Activated T-helper 2 cell treated with anti-CD3 and anti-CD28 coated beads, Interferon-gamma antibody, Interleukin-2, Interleukin-4, amounts not matched to agents 10 μg/mL and 5 μg/mL and 100 μg/mL, durations not matched to agents 14 hours and 24 hours and 36 hours (primary cell): ENCODE measurements at places on chromosomes 12 and 14. TPM values are rescaled to one million over a fixed set of nuclear protein-coding genes. Genes with fewer than 3 reads are reported as not detected.

RNASE11 gene
- not detected in 2 replicates for total RNA-seq

GALNT9 gene
- not detected in 2 replicates for total RNA-seq

DERA gene
- total RNA-seq = 21.4 and 21.9 TPM in 2 replicates

GPR137C gene
- 0.07 and 0.27 TPM in 2 replicates for total RNA-seq

TRIAP1 gene
- total RNA-seq = 36.8 TPM in 2 replicates

LIN7A gene
- total RNA-seq = 0.48 and 0.68 TPM in 2 replicates

DNA sequence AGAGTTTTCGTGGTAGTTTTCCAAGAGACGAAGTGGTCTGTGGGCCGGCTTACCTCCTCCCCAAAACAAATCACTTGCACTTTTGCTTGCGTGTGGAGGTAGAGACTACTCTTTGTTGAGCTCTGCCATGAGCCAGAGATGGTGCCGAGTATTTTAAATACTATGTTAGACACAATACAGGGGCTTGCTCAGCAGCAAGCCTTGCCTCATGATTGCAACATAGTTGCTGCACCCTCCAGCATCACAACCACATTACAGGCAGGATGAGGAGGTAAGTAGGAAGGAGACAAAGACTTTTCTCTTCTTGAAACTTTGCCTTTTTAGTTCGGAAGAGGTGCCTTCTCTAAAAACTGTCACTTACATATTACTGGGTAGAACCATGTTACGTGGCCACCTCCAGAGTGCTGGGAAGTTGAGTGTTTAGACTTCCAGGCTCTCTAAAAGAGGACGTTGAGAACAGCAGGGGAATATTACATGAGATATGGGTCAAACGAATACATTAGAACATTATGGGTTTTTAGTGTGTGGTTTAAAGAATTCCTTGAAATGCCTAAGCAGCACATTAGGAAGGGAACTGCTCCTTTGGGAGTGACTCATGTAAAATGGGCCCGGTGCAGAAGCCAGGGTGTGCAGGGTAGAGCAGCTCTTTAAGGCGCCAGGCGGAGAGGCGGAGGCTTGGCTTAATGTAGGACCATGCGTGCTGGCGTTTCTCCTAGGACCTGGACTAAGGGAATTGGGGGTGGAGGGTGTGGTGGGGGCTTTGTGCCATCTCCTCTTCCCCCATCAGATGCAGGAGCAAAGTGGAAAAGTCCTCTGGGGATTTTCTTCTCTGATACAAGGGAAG lies 110.6 kb upstream of the PRMT8 start:
- peaks cover 20% of the 10 kb centered on the region for H3K27me3 ChIP-seq
- H3K27ac ChIP-seq = no peak overlapping the region
- DNase-seq = no peak
- H3K36me3 ChIP-seq = no peaks in the 10 kb centered on the region

- no peak overlapping the region for H3K27ac ChIP-seq
- no peak overlapping the region for H3K4me3 ChIP-seq
- H3K4me1 ChIP-seq = peaks cover 3% of the 10 kb centered on the region
These were observed 263.0 kb upstream of the G2E3 start for GRCh38 chr14:30295980-30296379.

DNA sequence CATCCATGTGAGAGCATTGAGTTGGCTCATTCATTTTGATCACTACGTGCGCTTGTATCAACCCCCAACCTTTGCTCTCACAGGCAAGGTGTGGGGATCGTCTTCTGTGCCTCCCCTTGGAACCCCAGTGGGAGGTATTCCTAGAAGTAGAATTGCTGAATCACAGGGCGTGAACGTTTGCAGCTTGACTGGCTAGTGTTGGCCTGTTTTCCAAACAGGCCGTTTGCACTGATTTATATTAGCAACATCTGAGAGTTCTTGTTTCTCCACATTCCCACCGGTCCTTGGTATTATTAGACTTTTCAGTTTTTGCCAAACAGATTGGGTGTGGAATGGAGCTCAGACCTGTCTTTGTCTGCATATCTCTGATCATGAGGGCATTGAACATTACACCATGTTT lies 288.6 kb upstream of the PWP1 start:
- H3K36me3 ChIP-seq = no peaks in the 10 kb centered on the region
- no peaks in the 10 kb centered on the region for H3K27me3 ChIP-seq
- H3K4me1 ChIP-seq = peaks cover 32% of the 10 kb centered on the region
- H3K27ac ChIP-seq = no peak overlapping the region
- H3K4me3 ChIP-seq = no peak overlapping the region
- no peak for DNase-seq

GRCh38 chr12:69719336-69720316 lies 19.0 kb upstream of the RAB3IP start:
- H3K27me3 ChIP-seq = peaks cover 26% of the 10 kb centered on the region
- no peak for DNase-seq
- no peaks in the 10 kb centered on the region for H3K36me3 ChIP-seq
- H3K27ac ChIP-seq = no peak overlapping the region
- no peaks in the 10 kb centered on the region for H3K4me1 ChIP-seq
- H3K4me3 ChIP-seq = no peak overlapping the region

- peaks cover 71% of the 10 kb centered on the region for H3K4me1 ChIP-seq
- no peak for DNase-seq
- no peak overlapping the region for H3K4me3 ChIP-seq
- H3K27me3 ChIP-seq = no peaks in the 10 kb centered on the region
- no peak overlapping the region for H3K27ac ChIP-seq
These were observed 9.3 kb downstream of the ETV6 start for GRCh38 chr12:11658791-11659190.

- DNase-seq = no peak
- no peaks in the 10 kb centered on the region for H3K36me3 ChIP-seq
- H3K27me3 ChIP-seq = peaks cover 41% of the 10 kb centered on the region
- H3K4me1 ChIP-seq = peaks cover 28% of the 10 kb centered on the region
- no peak overlapping the region for H3K27ac ChIP-seq
These were observed 141.4 kb upstream of the TMPO start for GRCh38 chr12:98374007-98374406.

GRCh38 chr12:109743076-109743910 lies 29.7 kb downstream of the FAM222A start:
- H3K27ac ChIP-seq = no peak overlapping the region
- no peaks in the 10 kb centered on the region for H3K4me1 ChIP-seq
- peaks cover 7% of the 10 kb centered on the region for H3K27me3 ChIP-seq
- DNase-seq = no peak
- no peaks in the 10 kb centered on the region for H3K36me3 ChIP-seq

- DNase-seq = no peak
- peaks cover 3% of the 10 kb centered on the region for H3K27me3 ChIP-seq
- H3K4me3 ChIP-seq = no peak overlapping the region
- H3K4me1 ChIP-seq = no peaks in the 10 kb centered on the region
These were observed 64.8 kb upstream of the PSMC1 start for GRCh38 chr14:90191585-90191984.

- H3K36me3 ChIP-seq = peaks cover 29% of the 10 kb centered on the region
- peak overlapping the region; percentile 83 for H3K27ac ChIP-seq
- peak overlapping the region; percentile 92 for H3K4me3 ChIP-seq
- no peak for DNase-seq
- H3K4me1 ChIP-seq = peaks cover 22% of the 10 kb centered on the region
These were observed 629 bp downstream of the LETMD1 start for GRCh38 chr12:51048661-51049251.

- no peak overlapping the region for H3K4me3 ChIP-seq
- H3K4me1 ChIP-seq = peaks cover 2% of the 10 kb centered on the region
- no peaks in the 10 kb centered on the region for H3K36me3 ChIP-seq
These were observed 28.0 kb downstream of the ITGA7 start for GRCh38 chr12:55679691-55680090.

DNA sequence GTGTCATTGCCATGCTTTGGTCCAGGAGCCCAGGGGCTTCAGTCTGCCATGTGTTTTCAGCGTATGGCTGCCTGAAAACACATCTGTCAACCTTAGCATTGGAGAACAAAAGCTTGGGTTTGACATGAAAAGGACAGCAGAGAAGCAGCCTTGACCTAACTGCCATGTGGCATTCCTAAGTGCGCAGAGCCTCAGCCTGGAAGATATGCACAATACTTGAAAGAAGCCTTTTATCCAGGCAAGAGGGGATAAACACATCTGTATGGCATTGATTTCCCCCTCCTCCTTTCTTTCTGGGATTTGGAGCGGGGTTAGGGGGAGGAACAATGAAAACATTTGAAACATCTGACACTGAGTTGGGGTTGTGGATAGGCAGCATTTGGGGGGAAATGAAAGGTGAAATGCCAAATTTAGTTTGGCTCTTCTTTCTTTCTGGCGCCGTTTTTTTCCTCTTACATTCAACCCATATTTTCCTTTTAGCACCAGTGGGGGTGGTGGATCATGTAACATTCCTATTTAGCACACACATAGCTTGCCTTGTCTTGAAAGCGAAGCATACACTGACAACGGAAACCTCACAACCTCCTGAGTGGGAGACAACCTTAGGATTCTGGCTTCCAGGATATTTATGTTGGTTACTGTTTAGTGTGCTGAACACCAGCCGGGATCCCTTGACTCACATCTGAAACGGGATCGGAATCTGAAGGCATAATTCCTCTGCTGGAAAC lies 177.0 kb downstream of the C12orf75 start:
- H3K36me3 ChIP-seq = no peaks in the 10 kb centered on the region
- no peak for DNase-seq
- H3K4me1 ChIP-seq = no peaks in the 10 kb centered on the region
- no peak overlapping the region for H3K27ac ChIP-seq

DNA sequence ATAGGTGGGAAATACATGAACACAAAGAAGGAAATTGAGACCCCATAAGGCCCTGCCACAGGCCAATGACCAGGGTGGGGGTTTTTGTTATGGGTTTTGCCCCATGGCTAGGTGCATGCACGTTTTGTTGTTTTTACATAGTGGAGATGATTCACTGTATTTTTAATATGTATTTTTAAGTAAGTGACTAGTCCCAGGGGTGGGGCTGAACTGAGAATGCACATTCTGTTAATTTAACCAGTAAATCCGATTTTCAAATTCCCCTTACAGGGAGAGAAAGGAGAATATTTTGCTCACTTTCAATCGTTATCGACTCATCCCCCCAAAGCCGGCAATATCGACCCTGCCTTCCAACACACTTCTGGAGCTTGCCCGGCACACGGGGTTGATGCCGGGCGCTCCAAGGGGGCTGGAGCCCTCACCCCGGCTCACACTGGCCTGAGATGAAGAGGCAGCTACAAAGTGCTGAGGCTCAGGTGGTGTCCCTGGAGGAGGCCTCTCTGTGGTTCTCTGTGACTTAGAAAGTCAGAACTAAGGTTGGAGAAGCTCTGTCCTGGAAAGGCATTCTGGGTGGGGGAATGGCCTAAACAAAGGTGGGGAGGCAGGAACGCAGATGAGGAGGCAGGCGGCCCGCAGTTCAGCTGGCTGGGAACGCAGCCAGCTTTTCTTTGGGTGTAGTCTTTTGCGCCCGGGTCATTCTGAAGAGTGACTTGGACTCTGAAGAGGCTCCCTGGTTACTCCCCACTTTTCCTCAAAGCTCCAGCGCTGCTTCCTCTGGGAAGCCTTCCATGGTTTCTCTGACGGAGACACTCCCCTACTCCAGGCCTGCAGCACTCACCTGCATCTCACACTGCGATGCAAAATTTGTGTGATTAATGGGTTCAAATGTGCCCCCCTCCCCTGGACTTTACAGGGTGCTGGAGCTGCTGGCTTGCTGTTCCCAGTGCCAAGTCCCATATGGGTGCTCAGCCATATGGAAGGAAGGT lies 50.7 kb upstream of the DLK1 start:
- no peaks in the 10 kb centered on the region for H3K36me3 ChIP-seq
- H3K4me3 ChIP-seq = no peak overlapping the region
- no peaks in the 10 kb centered on the region for H3K4me1 ChIP-seq

- H3K27me3 ChIP-seq = no peaks in the 10 kb centered on the region
- peaks cover 64% of the 10 kb centered on the region for H3K36me3 ChIP-seq
- peaks cover 3% of the 10 kb centered on the region for H3K4me1 ChIP-seq
- H3K27ac ChIP-seq = peak overlapping the region; percentile 19
- DNase-seq = peak; percentile 57
These were observed 73.8 kb downstream of the SYNE3 start for GRCh38 chr14:95442633-95443021.

- H3K4me1 ChIP-seq = no peaks in the 10 kb centered on the region
- no peaks in the 10 kb centered on the region for H3K36me3 ChIP-seq
- no peak for DNase-seq
- H3K27me3 ChIP-seq = no peaks in the 10 kb centered on the region
These were observed 13.0 kb downstream of the PLEKHA5 start for GRCh38 chr12:19142499-19142898.

GRCh38 chr14:89348722-89349121 lies 68.3 kb downstream of the FOXN3 start:
- peaks cover 80% of the 10 kb centered on the region for H3K36me3 ChIP-seq
- no peak for DNase-seq
- H3K27me3 ChIP-seq = no peaks in the 10 kb centered on the region
- peaks cover 37% of the 10 kb centered on the region for H3K4me1 ChIP-seq

- no peak overlapping the region for H3K4me3 ChIP-seq
- no peak for DNase-seq
- H3K36me3 ChIP-seq = no peaks in the 10 kb centered on the region
- peaks cover 38% of the 10 kb centered on the region for H3K27me3 ChIP-seq
These were observed 28.5 kb downstream of the LGMN start for GRCh38 chr14:92719890-92720323.

DNA sequence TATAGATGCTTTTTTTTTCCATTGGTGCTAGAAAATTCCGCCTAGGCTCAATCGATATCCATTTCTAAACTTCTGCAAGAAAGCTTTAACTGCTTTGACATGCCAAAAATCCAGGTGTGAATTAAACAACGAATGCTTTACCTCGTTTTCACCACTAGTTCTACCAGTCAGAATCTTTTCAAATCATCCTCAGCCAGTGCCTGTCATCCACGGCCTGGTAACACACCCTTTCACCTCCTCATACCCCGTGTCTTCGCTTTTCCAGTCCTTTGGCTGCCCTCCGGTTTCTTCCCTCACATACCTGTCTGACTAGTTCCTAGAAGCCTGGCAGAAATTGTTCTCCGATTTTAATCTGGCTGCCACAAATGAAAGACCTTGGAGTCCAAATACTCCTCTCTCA lies 1.4 kb upstream of the PHC1 start:
- no peak for DNase-seq
- no peak overlapping the region for H3K27ac ChIP-seq
- no peaks in the 10 kb centered on the region for H3K36me3 ChIP-seq

- H3K27ac ChIP-seq = no peak overlapping the region
- H3K36me3 ChIP-seq = no peaks in the 10 kb centered on the region
- no peak overlapping the region for H3K4me3 ChIP-seq
- no peaks in the 10 kb centered on the region for H3K4me1 ChIP-seq
- H3K27me3 ChIP-seq = no peaks in the 10 kb centered on the region
- DNase-seq = no peak
These were observed 267.7 kb downstream of the RASSF9 start for GRCh38 chr12:85568395-85569103.

- H3K4me1 ChIP-seq = no peaks in the 10 kb centered on the region
- no peaks in the 10 kb centered on the region for H3K36me3 ChIP-seq
- H3K27me3 ChIP-seq = no peaks in the 10 kb centered on the region
- no peak overlapping the region for H3K4me3 ChIP-seq
- no peak for DNase-seq
- no peak overlapping the region for H3K27ac ChIP-seq
These were observed 178.3 kb downstream of the PRKD1 start for GRCh38 chr14:29749327-29749726.
